ENCODE measurements at places on chromosomes 6 and 20.

DNA sequence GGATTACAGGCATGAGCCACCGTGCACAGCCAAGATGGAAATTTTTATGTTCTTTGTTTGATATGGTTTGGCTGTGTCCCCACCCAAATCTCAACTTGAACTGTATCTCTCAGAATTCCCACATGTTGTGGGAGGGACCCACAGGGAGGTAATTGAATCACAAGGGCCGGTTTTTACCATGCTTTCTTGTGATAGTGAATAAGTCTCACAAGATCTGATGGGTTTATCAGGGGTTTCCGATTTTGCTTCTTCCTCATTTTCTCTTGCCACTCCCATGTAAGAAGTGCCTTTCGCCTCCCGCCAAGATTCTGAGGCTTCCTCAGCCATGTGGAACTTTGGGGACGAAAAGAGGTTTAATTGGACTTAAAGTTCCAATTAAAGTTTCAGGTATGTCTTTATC, 14.6 kb downstream of the EEF1A1 start:
- DNase-seq: no peak

GRCh38 chr20:53276143-53276542, 304.0 kb downstream of the TSHZ2 start:
- no peak for DNase-seq

DNA sequence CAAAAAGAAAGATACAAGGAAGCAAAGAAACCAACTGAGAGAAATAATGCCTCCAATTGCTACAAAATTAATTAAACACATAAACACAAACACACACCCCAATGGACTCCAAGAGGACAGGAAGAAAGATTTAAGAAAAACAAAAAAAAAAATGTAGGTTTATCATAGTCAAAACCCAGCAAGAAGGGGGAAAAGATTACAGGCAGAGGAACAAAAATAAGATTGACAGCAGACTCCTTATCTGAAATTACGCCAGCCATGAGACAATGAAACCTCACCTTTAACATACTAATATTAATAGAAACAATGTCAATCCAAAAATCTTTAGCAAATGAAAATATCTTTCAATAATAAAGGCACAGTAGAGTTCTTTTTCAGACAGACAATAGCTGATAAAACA, 155.8 kb downstream of the RNGTT start:
- DNase-seq: no peak

DNA sequence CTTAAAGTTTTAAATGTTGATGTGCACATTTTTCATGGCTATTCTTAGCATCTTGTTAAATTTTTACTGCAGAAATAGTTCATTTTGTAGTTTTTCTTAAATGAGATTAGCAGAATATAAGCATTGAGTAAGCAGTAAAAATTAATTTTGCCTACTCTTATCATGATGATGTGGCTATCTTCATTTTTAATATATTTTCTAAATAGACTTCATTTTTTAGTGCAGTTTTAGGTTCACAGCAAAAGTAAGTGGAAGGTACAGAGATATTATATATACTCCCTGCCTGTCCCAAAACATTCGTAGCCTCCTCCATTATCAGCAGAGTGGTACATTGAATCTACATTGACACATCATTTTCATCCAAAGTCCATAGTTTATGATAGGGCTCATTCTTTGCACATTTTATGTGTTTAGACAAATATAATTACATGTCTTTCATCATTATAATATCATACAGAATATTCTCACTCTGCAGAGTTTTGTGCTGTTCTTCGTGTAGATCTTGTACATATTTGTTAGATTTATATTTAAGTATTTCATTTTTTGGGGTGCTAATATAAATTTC, 13.7 kb downstream of the STXBP5 start:
- DNase-seq: no peak

DNA sequence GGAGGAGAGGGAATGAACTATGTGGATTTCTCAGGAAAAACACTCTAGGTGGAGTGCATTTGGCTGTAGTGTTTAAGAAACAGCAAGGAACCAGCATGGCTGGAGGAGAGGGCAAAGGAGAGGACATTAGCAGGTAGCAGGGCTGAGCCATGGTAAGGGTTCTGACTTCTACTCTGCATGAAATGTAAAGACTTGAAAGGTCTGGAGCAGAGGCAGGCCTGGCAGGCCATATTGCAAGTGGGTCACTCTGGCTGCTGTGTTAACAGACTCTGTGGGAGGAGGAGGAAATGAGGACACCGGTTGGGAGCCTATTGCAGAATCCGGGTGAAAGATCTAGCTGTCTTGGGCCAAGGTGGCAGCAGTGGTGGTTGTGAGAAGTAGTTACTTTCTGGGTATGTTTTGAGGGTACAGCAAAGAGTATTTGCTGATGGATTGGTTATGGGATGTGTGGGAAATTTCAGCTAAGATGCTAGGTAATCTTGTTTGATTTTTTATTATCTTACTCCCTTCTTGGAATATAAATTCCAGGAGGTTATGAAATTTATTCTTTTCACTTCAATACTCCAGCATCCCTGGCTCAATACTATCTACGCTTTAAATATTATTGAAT, 115.9 kb upstream of the BCLAF1 start:
- no peak for DNase-seq

- DNase-seq: no peak
Observed at GRCh38 chr6:18070486-18070885, 52.0 kb downstream of the NHLRC1 start.

DNA sequence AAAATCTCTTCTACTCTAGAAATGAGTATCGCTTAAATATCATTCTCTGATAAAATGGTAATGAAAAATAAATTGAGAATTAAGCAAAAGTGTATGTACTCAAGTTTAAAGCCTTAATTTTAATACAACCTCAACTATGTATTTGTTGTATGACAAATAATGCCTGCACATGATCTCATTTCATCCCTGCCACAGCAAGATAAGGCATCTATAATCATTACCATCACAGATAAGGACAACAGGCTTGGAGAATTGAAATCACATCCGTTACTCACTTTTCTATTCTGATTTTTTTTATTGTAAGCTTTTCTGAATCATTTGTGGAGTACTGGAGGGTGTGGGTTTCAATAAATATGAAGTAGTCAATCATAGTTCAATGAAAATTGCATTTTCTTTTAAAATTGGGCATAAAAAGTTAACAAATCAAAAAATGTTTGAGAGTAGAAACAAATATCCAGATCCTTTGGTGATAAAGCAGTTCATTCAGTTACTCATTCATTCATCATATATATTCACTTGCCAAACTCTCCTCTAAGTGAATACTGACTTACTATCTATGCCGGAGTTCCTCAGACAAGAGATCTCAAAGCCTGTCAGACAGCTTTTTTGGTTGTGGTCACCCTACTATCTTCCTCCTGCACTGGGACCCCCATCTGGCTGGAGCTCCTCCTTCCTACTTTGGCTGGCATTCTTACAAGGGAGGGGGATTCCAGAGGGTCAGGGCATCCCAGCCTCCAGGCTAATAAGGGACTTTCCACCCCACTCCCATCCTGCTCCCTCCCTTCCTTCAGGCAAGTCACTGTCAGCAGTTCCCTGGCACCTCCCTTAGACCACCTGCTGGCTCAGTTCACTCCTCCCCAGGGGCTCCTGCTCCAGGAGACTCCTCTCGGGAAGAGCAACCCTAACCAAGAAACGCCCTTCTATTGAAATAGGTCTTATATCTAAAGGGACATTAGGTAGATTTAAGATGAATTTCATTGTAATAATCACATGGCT, 118.6 kb downstream of the OGFRL1 start:
- no peak for DNase-seq

DNA sequence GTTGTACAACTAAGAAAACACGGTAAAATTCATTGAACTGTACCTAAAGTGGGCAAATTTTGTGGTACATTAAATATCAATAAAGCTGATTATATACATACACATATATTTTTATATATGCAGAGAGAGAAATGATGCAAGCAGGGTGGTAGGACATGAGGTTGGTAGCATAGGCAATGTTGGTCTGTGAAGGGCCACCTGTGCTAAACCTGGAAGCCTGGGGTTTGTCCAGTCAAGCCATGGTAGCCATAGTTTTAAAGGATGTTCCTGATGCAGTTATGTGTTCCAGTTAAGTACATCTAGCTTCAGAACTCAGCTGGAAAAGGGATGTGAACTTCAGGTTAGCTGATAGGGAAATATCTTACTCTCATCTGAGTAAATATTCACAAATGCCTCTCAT, 60.1 kb downstream of the TRIM38 start:
- no peak for DNase-seq

- no peak for DNase-seq
Observed at GRCh38 chr20:4490606-4491280, 231.0 kb upstream of the PRND start.

DNA sequence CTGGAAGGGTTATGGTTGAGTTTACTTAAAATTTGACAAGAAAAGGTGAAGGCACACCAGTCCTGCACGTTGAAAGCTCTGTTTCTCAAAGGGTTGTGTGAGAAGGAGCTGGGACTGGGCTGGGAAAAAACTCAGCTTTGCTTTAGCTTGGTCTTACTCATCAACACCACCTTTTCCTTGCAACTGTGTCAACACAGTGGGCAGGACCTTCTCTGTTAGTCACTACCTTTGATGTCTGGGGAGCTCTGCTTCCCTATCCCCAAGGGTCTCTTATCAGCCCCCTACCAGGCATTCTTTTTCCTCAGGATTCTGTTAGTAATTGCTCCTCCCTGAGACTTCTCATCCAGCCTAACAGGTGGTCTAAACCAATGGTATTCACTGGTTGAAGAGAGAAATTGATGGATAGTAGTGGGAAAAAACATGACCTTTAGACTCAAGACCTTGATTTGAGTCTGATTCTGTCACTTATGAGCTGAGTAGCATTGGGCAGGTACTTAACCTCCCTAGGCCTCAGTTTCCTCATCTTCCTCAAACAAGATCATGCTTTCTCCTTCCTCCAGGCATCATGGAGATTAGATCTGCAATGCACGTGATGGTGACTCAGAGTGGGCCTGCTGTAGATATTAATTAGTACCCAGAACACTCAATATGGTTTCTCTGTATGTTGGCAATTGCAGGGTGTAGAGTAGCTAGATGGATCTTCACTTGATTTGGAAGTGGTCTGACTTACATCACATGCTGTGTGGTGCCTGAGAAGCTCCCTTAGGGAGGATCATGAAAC, 17.2 kb upstream of the FOXA2 start:
- no peak for DNase-seq

DNA sequence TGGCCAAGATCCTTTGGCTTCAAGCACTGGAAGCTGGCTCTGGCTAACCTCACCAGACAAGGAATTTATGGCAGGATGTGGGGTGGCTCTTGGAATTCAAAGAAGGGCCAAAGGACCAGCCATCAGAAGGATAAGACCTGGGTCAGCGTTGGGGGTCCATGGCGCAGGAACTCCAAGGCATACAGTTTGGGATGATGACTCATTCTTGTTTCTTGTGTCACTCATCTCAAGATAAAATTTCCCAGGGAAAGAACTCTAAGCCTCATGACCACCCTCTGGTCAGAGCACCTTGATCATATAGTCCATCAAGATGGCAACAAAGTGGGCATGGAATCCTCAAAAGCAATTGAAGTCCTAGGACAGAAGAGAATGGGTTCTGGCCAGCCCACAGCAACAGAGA, 4.8 kb downstream of the ZBTB9 start:
- DNase-seq: no peak

GRCh38 chr6:157498817-157499216, 117.8 kb downstream of the ZDHHC14 start:
- DNase-seq: no peak

DNA sequence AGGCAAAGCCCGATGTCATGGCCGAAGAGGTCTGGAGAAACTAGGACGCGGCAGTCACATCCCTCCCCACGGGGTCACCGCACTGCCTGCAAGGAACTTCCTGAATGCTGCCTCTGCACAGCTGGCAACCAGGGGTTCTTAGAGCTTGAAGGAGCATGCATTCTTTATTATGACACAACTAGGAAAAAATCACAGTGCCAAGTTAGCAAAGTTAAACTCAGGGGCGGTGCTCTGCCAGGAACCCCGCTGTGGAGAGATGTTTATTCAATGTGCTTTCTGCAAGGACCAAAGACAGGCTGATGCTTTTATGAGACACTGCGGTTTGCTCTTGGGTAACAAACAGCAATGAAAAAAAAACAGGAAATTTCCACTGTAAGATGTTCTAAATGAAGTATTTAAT, 287.3 kb upstream of the FOXQ1 start:
- DNase-seq: no peak

DNA sequence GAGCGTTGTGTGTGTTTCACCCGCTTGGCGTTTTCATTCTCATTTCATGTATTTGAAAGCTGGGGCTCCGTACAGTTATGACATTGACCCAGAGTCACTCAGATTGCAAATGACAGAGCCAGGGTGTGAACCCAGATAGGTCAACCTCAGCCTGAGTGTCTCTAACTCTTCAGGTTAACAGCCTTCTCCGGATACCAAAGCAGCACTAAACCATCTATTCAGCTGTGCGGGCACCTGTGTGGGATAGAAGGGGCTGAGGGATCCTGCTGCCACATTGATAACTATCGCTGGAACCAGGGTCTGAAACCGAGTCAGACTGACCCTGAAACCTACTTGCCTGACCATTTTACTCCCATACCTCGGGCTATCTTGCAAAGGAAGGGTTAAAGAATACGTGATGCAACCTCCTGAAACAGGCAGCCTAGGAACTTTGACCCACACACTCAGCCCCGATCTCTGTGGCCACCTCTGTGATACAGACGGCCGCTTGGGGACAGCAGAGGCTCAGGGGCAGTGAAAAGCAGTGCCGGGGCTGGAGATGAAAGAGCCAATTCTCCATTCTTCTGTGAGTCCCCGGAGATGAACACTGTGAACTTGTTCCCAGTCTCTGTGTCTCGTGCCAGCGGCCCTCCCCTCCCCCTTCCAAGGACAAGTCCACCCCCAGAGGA, 233.5 kb upstream of the QKI start:
- no peak for DNase-seq

DNA sequence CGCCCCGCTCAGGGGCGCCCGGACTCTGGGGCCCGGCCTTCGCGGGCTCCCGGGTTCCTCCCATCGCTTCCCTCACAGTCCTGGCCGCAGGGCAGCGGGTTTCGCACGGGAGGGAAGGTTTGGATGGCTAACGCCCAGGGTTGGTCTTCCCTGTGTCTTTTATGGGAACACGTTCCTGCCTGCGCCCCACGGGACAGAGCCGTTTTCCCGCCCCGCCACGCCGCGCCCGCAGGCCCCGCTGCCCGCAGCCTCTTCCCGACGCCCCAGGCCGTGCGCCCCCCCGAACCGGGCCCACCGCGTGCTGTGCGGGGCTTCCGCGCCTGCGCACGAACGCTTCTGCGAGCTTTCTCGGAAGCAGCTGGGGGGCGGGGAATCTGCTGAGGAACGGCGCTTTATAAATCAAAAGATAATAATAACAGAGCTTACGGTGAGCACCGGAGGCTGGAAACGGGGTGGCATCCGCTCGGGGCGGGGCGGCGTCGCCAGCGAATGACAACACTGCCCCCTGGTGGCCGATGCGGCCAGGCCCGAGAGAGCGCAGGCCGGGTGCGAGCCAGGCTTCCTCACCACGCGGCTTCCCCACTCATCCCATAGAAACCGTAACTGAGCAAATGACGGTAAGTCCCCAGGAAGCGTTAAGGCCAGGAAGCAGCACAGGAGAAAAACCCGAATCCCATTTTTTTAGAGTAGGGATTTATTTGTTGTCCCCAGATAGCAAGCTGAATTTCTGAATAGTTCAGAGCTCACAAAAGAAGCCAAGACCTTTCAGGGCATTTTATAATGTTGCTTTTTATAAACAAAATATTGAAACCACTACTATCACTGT, 116.4 kb downstream of the MYLK4 start:
- peak; percentile 66 for DNase-seq

- no peak for DNase-seq
Observed at GRCh38 chr20:4018023-4018748, 2.8 kb upstream of the RNF24 start.

Data from activated CD8-positive, alpha-beta memory T cell treated with anti-CD3 and anti-CD28 coated beads for 4 hours (primary cell).